Activated effector memory CD4-positive, alpha-beta T cell treated with Interleukin-2 at 50 U/mL for 16 hours (primary cell): ENCODE measurements at places on chromosomes 16 and 17.

DNA sequence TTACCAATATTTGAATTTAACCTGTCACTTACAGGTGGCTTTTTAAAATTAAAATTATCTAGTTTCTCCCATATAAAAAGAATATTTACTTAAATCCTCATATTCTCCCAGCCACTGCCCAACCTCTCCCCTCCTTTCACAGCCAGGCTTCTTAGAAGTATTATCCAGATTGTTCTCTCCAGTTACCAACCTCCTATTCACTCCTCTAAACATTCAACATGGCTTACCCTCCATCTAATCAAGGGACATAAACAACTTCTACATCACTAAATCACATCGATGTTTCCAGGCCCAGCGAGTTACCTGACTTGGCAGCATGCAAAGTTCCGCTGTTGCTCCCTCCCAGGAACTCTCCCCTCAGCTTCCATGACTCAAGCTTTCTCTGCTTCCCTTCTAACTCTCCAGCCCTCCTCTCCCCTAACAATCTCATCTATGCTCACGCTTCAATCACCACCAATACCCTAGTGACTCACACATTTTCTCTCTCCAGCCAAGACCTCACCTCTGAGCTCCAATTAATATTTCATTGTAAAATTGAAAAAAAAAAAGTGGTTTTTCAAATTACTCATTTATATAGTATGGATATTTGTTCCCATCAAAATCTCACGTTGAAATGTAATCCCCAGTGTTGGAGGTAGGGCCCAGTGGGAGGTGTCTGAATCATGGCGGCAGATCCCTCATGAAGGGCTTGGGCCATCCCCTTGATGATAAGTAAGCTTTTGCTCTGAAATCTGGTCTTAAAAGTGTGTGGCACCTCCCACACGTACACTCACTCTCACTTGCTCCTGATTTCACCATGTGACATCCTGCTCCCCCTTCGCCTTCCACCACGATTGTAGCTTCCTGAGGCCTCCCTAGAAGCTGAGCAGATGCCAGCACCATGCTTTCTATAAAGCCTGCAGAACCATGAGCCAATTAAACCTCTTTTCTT is 88.5 kb downstream of the HELZ start:
- no peak for DNase-seq

DNA sequence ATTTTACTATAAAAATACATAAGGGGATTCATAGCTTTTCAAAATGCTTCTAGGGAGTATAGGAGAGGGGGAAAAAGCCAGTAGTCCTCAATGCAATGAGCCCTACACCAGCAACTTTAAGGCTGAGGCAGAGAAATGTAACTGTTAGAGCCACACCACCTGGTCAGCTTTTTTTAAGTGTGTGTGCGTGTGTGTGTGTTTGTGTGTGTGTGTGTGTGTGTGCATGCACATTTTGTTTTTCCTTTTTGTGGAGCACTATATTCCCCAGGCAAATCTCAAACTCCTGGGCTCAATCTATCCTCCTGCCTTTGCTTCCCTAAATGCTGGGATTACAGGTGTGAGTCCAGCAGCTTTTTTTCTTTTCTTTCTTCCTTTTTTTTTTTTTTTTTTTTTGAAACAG is 2.3 kb upstream of the MEIOC start:
- no peak for DNase-seq

DNA sequence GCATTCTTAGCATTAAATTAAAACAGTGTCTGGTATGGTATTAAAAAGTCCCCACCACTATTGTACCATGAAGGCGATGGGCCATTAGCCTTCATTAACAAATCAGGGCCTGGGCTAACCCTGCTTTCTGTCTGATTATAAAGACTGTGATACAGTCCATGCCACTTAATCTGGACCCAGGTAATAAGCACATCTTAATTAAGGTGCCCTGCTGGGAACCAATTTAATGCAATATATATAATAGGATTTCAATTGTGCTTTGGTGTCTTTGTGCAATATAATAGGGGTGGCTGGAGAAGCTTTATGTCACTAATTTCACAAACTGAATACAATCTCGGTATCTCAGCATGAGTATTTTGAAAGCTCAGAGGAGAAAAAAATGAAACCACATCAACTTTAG is 64.4 kb upstream of the CDH8 start:
- no peak for DNase-seq

DNA sequence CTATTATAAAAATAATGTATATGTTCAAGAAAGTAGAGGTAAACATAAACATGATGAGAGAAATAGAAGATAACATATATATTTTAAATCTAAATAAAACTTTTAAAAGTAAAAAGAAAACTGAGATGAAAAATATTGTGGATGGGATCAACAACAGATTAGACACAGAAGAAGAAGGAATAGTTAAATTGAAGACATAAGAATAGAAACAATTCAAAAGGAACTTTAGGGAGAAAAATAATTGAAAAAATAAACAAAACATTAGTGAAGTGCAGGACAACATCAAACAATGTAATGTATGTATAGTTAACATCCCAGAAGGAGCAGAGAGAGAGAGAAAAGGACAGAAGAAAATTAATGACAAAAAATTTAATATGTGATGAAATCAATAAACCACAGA is 228.1 kb upstream of the TNRC6C start:
- no peak for DNase-seq

DNA sequence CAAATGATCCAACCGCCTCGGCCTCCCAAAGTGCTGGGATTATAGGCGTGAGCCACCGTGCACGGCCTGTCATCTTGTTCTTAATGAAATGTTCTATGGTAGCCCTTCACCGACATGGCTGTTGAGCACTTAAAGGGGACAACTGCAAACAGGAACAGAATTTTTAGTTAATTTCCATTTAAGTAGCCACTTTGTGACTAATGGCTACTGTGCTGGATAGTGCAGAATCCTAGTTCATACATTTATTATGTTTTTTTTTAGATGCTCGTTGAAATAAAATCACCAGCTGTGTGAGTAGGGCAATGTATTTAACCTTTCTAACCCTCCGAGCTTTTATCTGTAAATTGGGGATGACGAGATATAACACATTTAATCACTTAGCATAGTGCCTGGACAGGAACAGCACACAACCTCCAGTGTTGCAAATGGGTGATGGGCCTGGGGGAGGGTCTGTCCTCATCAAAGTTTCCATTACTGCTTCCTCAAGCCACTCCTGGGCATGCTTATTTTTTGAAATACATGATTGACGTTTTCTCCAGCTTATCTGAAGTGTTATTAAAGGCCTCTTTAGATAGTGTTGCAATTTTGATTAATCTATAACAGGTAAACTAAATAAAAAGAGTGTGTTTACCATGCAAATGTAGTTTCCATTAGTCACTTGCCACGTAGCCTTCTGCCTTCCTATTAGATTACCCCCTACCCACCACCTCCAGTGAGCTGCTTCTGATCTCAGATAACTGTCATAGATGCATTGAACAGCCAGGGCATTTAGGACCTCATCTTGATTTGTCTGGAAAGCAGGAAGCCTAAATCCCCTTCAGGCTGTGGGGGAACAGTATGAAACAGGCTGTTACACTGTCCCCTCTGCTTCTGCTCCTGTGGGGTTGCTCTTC is 42.5 kb upstream of the TANC2 start:
- DNase-seq, result no peak

GRCh38 chr16:31385680-31386079 is 7.5 kb upstream of the ITGAD start:
- no peak for DNase-seq

GRCh38 chr16:49352892-49353291 is 20.7 kb upstream of the C16orf78 start:
- no peak for DNase-seq

GRCh38 chr16:72665701-72666100 is 382.2 kb downstream of the ZFHX3 start:
- DNase-seq, result no peak

DNA sequence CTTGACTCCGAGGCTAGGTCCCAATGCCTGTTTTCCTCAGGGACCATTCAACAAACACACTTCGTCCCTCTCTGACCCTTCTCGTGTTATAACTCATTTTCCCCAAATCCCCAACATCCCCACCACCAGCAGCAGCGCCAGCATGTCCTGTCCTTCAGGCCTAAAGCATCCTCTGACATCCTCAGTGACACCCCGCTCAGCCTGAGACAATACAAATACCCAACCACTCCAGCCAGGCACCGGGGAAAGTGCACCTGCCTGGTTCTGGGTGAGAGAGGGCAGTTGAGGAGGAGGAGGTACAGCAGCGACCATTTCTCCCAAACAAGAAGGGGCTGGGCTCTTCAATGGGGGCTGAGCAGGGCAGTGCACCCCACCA is 4.7 kb downstream of the MNT start:
- DNase-seq, result no peak

DNA sequence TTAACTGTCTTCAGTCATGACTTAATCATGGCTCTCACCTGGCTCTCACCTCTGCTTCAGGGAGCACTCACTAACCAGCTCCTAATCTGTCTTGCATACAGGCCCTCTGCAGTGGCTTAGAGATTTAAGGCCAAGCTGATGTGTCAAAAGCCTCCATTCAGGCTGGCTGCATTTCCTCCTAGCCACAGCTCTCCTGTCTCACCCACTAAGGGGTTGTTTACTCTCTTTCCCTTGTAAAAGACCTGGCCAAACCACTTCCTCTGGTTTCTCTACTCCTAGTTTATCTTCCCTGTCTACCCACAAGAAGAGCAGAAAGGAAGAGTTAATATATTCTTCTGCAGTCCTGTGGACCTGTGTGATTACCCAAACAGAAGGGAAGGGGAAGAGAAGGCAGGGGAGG is 9.3 kb upstream of the ASIC2 start:
- no peak for DNase-seq

DNA sequence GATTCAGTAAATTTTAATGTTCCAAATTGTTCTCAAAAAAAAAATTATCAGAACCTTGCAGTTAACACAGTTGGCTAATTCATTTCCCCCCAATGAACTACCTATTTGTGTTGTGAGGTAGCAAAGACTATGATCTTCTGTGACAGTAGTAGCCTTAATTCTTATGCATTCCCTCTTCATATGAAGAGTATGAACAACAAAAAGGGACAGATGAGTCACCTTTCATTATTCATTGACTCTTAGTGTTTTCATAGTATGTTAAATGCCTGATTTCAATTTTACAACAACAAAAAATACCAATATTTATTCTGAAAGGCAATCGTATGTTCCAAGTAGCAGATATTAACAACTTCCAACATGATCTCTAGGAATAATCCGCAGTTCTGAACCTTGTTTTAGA is 3.6 kb upstream of the SLFN11 start:
- no peak for DNase-seq

GRCh38 chr17:73069841-73070240 is 22.6 kb downstream of the SLC39A11 start:
- no peak for DNase-seq

- no peak for DNase-seq
Measured at GRCh38 chr16:9068886-9069285, 22.6 kb upstream of the HAPSTR1 start.

DNA sequence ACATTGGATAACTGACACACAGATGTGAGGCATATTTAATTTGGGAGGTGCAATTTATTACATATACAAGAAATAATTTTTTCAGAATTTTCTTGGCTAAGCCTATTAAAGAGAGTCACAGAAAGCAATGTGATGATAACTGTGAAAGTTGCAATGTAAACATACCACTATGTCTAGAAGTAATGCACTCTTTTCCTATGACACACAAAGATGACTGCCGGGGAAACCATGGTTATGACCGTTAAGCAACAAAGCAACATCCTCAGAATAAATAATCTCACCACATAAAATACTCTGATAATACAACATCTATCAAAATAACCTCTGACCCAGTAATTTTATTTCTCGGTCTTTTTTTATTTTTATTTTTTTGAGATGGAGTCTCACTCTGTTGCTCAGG is 10.5 kb upstream of the QRICH2 start:
- no peak for DNase-seq

GRCh38 chr17:49494986-49495841 is at the start of gene NGFR:
TSS of gene NGFR (plus strand) at chr17:49495293. CDS start at chr17:49495418, 125 bp downstream.
- DNase-seq, result peak; percentile 39

DNA sequence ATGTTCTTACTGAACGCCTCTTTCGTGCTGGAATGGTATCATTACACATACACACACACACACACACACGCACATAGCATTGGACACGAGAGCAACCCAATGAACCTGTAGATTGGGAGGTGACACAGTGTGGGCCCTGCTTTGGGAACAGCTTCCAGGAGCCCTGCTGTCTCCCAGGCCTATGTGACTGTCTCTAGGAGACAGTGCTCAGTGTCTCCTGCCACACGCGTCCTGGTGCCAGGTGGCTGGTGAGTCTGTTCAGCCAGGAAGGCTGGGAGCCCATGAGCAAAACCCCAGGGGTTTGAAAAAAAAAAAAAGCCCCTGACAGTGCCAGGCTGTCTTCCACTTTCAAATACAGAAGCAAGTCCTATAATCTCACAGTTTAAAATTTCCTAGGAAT is 2.4 kb upstream of the SPOP start:
- DNase-seq, result no peak

DNA sequence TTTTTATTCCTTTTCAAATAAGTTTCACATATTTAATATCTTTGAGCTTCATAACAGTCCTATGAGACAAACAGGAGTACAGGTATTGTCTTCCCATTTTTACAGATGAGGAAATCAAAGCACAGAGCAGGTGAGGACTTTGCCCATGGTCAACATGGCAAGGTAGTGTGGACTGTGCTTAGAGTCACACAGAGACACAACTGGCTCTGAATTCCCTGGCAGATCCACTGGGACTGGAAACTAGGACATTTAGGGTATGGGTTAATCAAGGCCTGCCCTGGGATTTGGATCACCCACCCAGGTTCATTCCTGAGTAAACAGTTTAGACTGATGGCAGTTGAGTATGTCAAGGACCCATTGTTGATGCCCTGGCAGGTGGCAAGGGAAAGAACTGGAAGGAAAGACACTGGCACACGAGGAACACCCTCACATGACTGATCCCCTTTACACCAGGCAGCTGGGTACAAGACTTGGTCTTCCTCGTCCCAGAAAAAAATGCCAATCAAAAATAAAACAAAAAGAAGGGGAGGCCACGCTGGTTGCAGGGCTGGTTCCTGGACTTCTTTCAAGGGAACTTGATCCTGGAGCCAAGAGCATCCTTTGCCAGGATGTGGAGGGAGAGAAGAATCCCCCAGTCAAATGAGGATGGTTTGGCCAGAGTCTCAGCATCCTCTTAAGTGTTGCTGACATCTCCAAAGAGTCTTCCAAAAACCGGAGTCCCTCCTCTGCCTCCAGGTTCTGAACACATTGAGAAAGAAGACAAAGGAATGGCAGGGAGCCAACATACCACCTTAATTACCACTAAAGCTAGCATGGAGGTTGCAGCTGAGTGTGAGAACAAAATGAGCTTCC is 34.9 kb downstream of the CHD9 start:
- no peak for DNase-seq

GRCh38 chr17:1931844-1932579 is 93.1 kb downstream of the RTN4RL1 start:
- DNase-seq, result no peak

DNA sequence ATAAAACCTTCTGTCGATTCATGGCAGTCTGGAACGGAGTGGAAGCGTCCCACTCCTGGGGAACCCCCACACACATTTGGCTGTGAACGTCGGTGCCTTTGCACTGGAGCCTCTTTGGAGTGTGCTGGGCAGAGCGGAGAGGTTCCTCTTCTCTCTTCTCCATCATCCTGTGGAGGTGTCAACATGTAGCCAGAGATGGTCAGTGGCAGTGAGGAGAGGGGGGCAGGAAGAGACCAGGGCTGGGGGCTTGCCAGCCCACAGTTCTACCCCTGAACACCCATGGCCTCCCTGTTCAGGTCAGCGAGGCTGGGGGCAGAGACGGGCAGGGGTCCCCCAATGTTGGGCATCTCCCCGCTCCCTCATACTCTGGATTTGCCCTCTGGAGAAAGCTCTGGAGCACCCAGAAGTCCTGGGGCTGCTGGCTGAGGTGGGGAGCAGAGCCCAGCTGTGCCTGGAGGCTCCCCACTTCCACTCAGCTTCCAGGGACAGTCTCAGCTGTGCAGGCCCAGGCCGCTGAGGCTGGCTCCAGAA is 223.7 kb downstream of the SEC14L1 start:
- no peak for DNase-seq
